ENCODE measurements at places on chromosomes 1 and 21.

- peak; percentile 53 for DNase-seq
Observed at GRCh38 chr1:204074274-204075138, 1.6 kb downstream of the SOX13 start.

DNA sequence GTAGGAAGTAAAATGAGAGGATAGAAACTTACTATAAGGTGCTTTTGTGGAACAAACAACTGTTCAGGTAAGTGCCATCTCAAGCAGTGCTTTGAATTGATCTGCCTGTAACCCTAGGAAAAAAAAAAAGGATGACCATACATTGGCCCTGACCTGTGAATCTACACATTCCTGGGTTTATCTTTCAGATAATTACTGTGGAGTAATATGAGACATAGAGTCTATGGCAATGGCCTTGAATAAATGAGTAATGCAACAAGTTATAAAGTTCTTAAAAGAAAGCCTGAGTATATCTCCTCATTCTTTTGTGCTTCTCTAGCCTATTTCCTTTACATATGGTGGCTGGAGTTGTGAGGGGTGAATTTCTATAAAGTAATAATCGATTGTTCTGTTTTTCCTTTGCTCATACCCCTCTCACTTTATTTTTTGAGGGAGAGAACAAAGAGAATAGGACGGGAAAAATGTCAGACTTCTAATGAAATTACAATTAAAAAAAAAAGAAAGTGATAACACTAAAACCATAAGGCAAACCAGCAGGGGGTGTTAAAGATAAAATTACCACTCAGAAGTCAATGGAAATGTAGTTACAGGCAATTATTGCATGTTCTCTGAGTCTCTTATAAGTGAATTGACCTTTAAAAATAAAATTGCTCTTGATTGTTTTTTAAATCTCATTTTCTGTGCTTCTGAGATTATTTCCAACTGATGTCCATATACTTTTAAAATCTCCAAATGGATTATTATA, 12.4 kb upstream of the ATP1A1 start:
- peak; percentile 19 for DNase-seq

GRCh38 chr1:76185207-76185606, 110.7 kb downstream of the ST6GALNAC3 start:
- DNase-seq = no peak

DNA sequence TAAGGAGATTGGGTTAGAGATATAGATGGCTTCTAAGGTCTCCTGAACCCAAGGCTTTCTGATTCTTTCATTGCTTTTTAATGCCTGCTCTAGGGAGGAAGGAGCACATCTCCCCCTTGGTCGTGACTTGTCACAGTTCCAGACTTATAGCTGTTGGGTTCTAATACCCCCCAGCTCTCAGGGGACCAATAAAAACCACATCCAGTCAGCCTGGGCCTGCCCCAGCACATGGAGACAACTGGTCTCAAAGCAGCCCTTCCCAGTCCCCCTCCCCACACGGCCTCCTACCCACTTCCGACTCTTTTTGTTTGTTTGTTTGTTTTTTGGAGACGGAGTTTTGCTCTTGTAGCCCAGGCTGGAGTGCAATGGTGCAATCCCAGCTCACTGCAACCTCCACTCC, 23.3 kb downstream of the QSOX1 start:
- DNase-seq = no peak

DNA sequence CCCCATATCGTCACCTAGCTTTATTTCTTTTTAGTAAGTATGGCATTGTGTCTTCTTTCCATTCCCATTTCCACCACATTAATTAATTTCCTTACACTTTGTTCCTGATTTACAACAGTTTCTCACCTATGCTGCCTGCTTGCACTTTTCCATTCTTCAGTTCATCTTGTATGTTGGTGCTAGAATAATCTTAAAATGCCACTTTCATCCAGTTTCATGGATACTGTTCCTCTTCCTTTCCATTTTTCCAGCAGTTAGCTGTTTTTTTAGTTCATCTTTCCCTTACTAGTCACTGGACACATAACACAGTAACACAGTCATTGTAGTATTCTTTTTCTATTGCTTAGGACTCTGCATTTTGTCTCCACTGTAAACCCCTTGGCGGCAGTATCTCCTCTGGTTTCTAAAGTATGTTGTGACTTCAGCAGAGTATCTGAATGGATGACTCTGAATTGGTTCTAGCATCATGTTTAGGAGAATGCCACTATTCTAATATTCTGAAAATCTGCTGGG, 2.1 kb downstream of the CDC7 start:
- peak; percentile 50 for DNase-seq

- peak; percentile 95 for DNase-seq
Observed at GRCh38 chr1:172662464-172663109, 3.7 kb downstream of the FASLG start.

GRCh38 chr1:17480846-17481245, 41.4 kb upstream of the RCC2 start:
- no peak for DNase-seq

DNA sequence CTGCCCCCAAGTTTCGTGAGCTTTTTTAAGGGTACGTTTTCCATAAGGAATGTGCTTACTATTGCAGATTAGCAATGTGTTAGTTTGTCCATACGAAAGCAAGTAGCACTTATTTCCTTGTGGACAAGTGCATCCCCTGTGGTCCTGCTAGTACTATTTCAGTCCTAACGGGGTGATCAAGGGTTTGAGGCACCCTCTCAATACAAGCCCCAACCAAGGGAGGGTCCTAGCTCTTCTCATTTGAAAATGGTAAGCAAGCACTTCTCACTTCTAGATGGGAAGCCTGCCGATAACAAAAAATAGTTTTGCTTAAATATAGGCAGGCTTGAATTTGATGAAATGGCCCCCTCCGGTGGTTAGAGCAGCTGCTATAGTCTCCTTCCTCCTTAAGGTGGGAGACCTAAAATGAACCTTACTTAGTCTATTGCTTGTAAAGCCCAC, 64.0 kb upstream of the HMCN1 start:
- peak; percentile 67 for DNase-seq

- DNase-seq = peak; percentile 58
Observed at GRCh38 chr1:41633764-41634163, 149.3 kb upstream of the EDN2 start.

DNA sequence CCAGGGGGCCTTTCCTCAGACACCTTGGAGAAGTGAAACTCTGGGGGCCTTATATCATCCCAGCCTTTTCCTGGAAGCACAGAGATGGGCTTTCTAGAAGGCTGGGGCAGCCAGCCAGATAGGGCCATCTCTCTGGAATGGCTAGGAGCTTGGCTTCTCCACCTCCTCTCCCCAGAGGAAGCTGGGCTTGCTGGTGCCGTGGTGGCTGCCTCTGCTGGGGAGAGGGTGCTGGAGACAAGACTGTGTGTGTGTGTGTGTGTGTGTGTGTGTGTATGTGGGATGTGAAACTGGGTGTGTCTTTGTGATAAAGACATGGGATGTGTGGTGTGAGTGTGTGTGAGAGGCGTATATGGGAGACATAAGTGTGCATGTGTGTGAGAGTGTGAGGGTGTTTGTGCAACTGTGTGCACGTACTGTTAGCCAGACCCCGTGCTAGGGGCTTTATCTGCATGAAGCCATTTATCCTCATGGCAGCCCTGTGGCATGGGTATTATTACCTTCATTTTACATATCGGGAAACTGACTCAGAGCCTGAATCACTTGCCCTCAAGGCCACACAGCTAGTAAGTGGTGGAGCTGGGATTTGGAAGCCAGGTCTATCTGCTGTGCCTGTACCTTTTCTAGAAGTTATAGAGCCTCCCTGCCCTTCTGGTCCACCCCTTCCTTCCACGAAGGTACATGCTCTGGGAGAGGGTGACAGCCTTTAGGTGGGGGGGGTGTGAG, 44.2 kb downstream of the PTPRU start:
- peak; percentile 45 for DNase-seq

- DNase-seq = no peak
Observed at GRCh38 chr1:35164893-35165292, 28.1 kb downstream of the SFPQ start.

- DNase-seq = peak; percentile 14
Observed at GRCh38 chr1:209040351-209040750, 543.2 kb upstream of the CAMK1G start.

GRCh38 chr1:176032040-176032645, 174.9 kb downstream of the COP1 start:
- DNase-seq = peak; percentile 4

DNA sequence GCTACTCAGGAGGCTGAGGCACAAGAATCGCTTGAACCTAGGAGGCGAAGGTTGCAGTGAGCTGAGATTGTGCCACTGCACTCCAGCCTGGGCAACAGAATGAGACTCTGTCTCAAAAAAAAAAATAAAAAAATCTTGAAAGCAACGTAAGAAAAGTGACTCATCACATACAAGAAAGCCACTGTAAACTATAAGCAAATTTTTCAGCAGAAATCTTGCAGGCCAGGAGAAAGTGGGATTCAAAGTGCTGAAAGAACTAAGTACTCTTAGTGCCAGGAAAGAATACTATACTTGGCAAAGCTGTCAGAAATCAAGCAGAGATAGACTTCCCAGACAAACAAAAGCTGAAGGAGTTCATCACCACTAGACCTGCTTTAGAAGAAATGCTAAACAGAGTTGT, 4.4 kb upstream of the HMGN1 start:
- peak; percentile 13 for DNase-seq

All from fibroblast of upper back skin (primary cell).